DMS 273 treated with DMSO at 0.1 percent for 48 hours (cell line): ENCODE measurements at places on chromosomes 12 and 14.

- DNase-seq: no peak
These were observed 325 bp downstream of the CRIP1 start for GRCh38 chr14:105486974-105487448.

GRCh38 chr12:11743423-11744409, 94.2 kb downstream of the ETV6 start:
- DNase-seq: no peak

DNA sequence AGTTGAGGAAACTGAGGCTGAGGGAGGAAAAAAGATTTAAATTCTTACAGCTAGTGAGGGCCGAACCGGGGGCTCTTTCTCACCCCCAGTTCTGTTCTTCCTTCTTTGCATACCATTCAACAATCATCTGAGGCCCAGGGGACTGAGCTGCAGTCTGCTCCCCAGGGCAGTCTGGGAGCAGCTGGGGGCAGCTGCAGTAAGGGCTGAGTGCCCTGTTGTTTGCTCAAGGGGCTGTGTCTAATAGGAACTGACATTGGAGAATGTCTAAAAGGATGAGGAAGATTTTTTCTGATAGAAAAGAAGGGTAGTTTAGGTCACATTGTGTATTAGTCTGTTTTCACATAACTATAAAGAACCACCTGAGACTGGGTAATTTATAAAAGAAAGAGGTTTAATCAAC, 42.2 kb downstream of the SLC17A8 start:
- no peak for DNase-seq

GRCh38 chr14:90382491-90383125, 14.2 kb upstream of the CALM1 start:
- DNase-seq: no peak
